Kidney glomerular epithelial cell (primary cell): ENCODE measurements at places on chromosomes 12 and 14.

DNA sequence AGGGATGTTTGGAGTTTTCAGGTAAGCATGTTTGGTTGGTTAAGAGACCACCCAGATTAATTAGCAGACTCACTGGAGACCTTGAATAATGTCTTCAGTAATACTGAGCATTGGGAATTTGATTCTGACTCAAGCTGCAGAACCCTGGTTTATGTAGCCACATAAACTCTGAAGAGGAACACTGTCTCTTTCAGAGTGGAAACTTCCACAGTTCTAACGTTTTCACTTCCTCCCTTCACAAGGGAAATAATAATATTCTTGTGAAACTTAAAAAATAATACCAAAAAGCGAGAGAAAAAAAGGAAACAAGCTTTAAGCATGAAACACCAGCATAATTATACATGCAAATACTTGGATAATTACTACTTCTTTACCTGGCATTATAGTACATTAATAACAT lies 40.0 kb upstream of the ST8SIA1 start:
- no peak for DNase-seq

DNA sequence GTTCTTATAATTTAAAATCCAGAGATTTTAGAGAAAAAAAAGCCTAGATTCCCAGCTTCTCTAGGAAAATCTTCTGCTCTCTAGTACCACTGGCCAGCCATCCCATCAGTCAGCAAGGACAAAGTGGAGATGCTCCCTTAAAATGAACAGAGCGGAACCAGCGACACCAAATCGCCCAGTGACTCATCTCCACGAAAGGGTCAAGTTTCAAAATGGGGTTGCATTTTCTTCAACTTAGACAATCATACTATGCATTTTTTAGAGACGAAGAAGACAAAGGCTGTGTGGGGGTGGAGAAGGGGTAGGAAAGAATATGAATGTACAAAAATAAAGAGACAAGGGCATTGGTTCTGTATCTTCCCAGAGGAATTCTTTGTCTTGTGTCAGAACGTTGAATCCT lies 212.0 kb downstream of the SLC15A4 start:
- no peak for DNase-seq

DNA sequence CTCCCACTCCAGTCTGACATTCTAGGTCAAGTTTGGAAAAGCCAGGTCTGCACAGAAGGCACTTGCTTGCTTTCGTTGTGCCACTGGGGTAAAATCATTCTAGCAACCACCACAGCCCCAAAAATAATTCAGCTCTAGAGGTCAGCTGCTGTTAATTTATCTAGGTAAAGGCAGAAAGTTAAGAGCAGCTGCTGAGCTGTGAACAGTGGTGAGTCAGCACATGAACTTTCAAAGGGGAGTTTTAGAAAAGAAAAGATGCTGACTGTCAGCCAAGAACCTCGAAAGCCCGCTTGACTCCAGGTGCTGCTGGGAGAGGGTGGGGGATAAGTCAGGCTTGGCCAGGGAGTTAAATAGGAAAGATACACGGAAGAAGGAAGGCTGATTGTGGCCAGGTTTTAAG lies 12.7 kb downstream of the CCDC197 start:
- peak; percentile 77 for DNase-seq

GRCh38 chr14:102080183-102081080 lies 6.4 kb downstream of the HSP90AA1 start:
- DNase-seq, result no peak

DNA sequence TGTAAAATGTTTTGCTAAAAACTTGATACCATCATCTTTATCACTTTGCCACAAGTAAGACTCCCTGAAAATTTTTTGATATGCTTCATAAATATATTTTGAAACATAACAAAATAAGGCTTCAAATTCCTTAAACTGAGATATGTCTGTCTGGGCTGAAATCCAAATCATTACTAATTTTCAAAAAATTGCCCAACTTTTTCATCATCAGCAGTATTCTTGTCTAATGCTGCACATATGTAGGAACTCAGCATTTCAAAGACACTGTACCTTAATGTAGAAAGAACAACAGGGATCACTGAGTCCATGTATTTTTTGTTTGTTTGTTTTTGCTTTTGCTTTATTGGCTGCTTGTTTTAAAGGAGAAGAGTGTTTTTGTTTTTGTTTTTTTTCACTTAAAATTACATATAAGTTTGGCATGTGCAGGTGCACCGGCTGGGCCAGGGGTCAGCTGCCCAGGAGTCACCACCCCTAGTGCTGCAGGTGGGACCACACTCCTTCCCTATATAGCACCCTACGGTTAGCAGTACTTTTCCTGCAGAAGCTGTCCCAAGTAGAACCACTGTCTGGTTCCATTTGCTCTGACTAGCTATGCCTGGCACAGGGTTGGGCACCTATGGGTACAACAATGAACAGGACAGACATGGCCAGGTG lies 231.2 kb downstream of the PIK3C2G start:
- DNase-seq, result no peak

- DNase-seq, result peak; percentile 8
These were observed 37.2 kb downstream of the HECTD1 start for GRCh38 chr14:31170411-31170810.

- DNase-seq, result no peak
These were observed 128.5 kb downstream of the KIF26A start for GRCh38 chr14:104266631-104267575.

DNA sequence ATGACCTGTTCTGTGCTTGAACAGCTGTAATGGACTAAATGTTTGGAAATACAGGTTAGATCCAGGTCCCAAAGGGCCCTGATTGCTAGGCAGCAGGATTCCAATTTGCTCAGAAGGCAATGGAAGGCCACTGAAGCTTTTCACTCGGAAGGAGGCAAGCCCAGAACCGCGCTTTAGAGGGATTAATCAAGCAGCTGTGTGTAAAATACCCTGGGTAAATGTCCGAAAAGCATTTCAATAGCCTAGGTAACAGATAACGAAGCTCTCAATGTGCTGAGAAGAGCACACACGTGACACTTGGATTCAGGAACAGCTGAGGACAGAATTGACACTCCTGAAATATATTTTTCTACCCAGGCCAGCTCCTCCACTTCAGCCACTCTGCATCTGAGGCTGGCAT lies 436.1 kb downstream of the TMEM132D start:
- no peak for DNase-seq

- no peak for DNase-seq
These were observed 13.9 kb downstream of the MFAP5 start for GRCh38 chr12:8648576-8649205.

- DNase-seq, result no peak
These were observed 387.9 kb downstream of the KCNH5 start for GRCh38 chr14:62657376-62657775.
